NCI-H510A treated with DMSO at 0.1 percent for 48 hours (cell line): ENCODE measurements at places on chromosomes 6 and 20.

DNA sequence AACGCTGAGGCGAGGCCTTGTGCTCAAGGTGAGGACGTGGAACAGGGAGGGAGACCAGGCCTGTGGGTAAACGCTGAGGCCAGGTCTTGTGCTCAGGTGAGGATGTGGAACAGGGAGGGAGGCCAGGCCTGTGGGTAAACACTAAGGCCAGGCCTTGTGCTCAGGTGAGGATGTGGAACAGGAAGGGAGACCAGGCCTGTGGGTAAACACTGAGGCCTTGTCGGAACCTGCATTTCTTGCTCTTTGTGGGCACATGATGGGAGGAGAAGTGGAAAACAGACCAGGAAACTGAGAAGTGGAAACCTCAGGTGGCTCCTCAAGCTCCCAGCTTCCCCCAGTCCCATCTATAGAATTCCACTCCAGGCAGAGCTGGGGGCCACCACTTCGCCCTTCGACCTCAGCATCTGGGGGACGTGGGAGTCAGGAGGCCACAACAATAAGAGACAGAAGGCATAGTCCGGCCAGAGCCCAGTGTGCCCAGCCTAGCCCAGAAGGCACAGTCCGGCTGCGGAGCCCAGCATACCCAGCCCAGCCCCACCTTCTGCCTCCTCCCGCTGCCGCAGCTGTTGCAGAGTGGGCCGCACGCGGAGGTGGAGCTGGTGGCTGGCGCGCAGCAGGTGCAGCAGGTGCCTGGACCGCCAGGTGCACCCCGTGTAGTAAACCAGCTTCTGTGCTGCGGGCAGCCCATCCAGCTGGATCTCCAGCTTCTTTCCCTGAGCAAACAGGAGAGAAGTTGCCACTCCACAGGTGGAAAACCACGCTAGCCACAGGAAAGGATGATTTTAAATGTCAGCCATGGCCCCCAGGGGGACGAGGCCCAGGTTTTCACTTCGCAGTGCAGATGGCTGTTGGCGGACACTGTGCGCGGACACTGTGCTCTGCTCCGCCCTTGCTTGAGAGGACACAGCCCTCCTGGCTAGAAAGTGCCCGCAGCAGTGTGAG, 17.5 kb downstream of the FRMD1 start:
- peak; percentile 81 for DNase-seq

DNA sequence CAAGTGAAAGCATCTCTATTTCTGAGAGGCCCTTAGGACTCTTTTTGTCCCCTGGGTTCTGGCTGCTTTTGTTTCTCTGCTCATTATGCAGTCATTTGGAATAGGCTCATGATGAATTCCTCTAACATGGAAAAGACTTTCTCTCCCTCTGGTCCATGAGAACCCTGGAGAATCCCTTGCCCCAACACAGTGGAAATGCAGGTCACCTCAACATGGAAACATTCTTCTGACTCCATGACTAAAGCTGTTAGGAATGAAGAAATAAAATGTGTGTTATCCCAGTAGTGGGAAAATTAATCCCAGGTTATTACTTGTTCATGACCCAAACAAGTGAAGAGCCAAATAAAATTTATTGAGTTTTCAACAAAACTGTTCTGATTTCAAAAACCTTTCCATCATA, 458.6 kb downstream of the EPM2A start:
- no peak for DNase-seq

DNA sequence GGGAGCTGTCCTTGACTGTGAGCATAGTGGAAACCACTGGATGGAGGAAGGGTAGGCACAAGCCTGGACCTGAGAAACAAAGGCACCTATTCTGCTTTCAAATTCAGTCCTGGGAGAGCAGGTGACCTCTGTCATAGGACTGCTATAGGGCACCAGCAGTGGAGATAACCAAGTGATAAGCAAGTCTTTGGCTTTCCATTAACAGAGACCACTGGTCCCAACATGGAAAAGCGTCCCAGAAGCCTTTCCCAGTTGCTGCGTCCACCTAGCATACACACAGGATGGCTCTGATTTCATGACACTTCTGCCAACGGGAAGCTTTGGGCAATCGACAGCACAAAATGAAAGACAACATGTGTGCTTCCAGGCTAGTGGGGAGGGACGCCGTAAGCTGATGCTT, 8.9 kb downstream of the SLC22A3 start:
- no peak for DNase-seq

DNA sequence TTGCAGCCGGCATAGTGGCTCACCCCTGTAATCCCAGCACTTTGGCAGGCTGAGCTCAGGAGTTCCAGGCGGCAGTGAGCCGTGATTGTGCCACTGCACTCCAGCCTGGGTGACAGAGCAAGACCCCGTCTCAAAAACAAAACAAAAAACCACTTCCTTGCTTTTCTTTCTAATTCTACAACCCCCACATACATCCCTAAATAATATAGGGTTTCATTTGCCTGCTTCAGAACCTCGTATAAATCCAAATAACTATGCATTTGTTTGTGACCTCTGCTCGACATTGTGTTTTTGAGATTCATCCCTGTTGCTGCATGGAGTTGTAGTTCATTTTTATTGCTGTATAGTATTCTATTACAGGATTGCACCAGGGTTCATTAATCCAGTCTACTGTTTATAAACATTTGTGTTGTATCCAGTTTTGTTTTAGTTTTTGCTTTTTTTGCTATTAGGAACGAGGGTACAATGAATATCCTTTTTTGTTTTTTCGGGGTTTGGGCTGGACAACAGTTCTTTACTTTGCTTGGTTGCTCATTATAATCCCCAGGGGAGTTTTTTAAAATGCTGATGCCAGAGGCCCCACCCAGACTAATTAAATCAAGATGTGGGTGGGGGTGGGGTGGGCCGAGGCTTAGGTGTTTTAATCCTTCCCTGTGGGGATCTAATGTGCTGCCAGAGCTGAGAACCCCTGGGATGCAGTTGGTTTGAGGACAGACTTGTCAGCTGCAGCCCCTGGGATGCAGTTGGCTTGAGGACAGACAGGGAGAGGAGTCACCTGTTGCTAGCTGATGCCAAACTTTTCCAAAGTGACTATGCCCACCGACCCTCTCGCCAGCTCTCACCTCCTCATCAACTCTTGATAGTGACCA, 2.4 kb upstream of the SNAI1 start:
- no peak for DNase-seq

DNA sequence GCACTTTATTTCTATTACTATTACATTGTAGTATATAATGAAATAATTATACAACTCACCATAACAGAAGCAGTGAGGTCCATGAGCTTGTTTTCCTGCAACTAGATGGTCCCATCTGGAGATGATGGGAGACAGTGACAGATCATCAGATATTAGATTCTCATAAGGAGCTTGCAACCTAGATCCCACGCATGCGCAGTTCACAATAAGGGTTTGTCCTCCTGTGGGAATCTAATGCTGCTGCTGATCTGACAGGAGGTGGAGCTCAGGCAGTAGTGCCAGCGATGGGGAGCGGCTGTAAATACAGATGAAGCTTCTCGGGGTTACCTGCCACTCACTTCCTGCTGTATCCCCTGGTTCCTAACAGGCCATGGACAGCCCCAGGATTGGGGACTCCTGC, 139.5 kb upstream of the TCF21 start:
- DNase-seq = no peak

- peak; percentile 84 for DNase-seq
Measured at GRCh38 chr6:42532038-42532669, 31.7 kb upstream of the UBR2 start.

DNA sequence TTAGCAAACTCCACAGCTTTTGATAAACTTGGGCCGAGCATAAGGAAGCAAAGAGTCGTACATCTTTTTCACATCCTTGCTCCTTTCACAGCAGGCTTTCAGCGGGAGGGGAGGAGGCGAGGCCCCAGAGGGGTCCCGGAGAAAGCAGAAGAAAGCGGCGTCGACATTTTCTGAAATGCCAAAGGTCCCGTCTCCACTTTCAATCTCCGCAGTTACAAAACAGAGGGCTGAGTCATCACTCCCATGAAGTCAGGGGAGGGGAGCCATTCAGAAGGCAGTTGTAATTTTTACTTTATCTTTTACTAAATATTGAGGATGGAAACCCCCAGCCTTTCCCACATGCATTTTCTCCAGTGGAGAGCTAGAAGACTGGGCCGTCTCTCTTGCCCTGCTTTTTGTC, 174.2 kb upstream of the THBS2 start:
- DNase-seq = no peak

- DNase-seq = no peak
Measured at GRCh38 chr6:11552442-11552841, 14.9 kb downstream of the TMEM170B start.

DNA sequence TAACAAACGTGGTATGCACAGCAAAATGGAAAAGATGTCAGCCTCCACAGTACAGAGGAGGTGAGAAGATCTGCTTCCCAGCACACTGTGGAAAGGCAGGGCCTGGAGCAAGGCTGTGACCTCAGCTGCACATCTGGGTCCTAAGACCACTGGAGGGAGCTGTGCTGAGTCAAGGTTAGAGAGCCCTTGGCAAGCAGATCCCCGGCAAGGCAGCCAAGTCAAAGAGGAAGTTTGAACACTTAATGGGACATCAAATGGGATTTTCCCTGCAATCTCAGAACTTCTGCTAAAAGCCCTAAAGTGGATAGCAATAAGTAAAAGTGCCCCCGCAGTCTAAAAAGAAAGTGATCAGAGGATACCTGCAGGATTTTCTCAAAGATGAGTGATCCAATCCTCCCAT, 39.5 kb downstream of the UNC5CL start:
- peak; percentile 25 for DNase-seq

GRCh38 chr20:50625986-50626677, 65.2 kb downstream of the RIPOR3 start:
- peak; percentile 95 for DNase-seq

- no peak for DNase-seq
Measured at GRCh38 chr6:108555399-108556052, 5.2 kb upstream of the FOXO3 start.

- no peak for DNase-seq
Measured at GRCh38 chr6:25972902-25973301, 10.3 kb downstream of the TRIM38 start.

GRCh38 chr6:33247977-33248642, 23.6 kb downstream of the VPS52 start:
- DNase-seq = peak; percentile 95

GRCh38 chr6:157646012-157646411, 177.0 kb upstream of the SNX9 start:
- no peak for DNase-seq

GRCh38 chr6:108742041-108742440, 106.2 kb upstream of the ARMC2 start:
- no peak for DNase-seq

- DNase-seq = no peak
Measured at GRCh38 chr6:122788208-122788607, 850 bp upstream of the SMPDL3A start.

DNA sequence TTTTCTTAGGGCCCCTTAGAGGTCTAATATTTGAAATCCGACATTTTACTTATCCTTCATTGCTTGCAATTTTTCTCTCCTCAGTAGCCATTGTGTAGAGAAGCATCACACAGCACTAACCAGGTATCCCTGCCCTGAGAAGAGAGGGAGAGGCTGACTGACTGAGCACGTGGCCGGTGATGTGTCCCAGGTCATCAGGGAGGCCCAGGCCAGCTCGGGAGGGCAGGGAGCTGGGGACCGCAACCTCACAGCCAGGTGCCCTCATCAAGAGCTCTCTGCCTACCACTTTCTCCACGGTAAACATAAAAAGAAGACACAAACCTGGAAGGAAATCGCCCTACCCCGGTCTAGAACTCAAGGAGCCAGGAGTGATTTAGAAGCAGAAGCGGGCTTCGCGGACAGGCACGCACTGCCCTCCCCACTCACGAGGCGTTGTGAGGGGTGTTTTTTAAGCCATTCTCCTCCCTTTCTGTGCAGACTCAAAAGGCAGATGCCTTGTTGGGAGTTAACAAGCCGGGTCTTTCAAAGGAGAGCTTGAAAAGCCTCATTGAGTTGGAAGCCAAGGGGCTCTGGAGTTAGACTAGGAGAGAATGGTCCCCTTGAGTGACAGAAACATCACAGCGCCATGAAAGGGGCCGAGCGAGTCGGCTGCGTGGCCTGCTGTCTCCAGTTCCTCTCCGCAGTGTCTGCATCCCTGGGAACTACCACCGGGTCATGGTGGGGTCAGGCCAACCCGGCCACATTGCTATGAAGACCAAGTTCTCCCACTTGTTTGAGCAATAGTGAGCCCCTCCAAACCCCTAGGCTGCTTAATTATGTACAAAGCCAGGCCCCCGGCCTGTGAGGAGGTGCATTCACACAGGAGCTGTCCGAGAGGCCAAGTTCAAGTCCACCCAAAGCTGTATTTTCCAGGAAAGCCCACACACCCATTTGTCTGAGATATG, 285.4 kb downstream of the CDH4 start:
- no peak for DNase-seq
